ENCODE measurements at places on chromosomes 7 and 10.

DNA sequence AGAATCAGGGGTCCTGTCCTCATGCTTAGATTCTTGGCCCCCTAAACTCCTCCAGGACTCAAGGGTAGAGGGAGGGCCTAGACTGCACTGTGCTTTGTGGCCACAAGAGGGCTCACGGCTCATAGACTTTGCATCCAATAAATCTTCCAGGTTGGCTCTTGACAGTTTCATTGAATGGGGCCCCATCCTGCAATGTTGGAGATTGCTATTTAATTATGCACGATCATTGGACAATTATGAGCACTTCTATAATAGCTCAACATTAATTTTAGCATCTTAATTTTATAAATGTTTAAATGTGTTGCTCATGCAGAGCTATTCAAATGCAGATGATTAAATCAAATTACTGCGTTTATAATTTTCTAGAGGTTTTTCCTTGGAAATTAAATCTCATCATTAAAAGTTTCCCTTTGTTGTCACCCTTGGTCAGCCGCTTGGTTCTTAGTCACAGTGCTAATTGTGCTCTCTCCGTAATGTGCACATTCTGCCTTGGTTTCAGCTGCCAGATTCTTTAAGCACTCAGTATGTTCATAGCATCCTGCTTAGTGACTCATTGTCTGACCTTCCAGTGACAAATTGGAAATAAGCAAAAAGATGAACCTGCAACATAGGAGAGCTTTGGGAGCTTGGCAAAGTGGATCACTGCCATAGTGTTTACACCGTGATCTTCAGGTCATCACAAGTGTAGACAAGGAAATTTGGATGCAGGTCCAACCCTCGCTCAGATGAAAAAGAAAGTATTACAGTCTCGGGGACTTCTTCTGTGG lies 33.4 kb upstream of the PLPP4 start:
- no peak for DNase-seq

DNA sequence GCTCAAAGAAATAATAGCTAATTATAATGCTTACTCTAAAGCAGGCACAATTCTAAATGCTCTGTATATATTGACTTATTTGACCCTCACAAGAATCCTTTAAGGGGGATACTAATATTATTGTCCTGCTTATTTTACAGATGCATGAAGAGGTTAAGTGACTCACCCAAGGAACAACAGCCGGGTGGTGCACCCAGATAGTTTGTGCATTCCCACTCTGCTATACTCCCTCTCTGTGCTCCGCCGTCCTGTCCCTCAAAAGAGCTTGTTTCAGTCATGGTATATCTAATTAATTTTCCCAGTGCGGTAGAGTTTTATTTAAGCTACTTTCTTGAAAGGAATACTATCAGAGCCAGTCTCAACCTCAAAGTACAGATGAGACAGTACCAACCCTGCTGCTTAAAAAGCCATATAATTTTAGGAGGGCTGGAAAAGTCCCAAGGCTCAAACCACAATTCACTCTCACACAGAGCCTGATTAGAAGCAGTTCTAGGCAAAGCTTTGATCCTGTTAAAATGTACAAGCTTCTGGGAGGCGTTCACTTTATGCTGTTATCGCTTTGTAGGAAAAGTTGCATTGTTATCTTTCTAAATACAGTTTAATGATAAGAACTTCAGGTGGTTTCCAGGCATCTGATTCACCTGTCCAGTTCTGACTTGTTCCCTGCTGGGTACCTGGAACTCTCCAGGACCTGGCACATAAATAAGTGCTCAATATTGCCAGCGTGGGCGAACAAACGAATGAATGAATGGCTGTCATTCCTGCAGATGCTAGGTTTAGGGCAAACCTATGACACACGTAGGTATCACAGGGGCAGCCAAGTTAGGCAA lies 261.5 kb upstream of the KLF14 start:
- DNase-seq: no peak

DNA sequence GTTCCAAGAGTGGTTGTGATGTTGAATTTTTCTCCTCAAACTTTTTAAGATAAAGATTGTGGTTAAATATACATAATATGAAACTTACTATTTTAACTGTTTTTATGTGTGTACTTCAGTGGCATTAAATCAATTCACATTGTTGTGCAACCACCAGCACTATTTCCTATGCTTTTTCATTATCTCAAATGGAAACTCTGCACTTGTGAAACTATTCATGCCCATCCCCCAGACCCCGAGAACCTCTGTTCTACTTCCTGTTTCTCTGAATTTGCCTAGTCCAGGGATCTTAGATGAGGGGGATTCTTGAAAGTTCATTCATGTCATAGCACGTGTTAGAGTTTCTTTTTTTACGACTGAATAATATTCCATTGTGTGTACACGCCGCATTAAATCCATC lies 67.0 kb downstream of the WDR37 start:
- no peak for DNase-seq

DNA sequence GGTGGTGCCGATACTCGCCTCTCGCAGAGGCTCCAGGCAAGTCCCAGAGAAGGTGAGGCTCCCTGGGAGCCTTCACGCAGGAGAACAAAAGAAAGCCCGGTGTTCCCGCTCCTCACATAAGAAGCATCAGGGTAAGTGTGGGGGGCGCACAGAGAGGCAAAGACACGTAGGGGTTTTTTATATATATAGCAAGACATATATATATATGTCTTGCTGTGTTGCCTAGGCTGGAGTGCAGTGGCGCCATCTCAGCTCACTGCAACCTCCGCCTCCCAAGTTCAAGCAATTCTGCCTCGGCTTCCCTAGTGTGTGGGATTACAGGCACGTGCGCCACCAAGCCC lies 61.3 kb downstream of the PDIA4 start:
- no peak for DNase-seq

DNA sequence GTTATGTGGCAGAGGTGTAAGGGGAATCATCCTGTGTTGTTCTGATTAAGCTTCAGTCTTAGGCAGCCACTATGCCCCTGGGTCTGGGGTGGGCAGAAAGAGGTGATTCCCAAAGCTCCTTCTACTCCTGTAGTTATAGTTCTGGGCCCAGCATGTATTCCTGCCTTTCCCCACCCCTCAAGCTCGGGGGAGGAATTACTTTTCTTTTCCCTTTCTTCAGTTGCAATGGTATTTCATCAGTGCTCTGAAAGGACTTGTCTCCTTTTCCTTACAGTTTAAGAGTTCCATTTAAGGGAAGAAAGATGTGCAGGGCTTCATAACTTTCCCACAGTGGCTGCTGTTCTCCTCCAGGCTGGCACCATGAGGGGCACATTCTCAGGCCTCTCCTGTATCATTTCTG lies 94.2 kb downstream of the MTPAP start:
- DNase-seq: no peak

- no peak for DNase-seq
Measured at GRCh38 chr7:112092306-112092705, 113.9 kb downstream of the DOCK4 start.

DNA sequence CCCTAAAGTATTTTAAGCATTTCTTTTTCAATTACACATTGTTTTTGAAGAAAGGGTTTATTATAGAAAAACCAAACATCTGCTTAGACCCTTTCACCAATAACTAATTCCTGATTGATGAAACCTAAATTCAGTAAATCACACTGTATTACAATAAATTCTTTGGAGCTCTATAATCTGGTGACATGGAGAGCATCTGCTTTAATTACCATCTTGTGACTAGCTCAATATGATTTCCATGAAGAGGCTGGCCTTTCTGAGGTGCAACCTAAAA lies 9.7 kb downstream of the HYCC1 start:
- DNase-seq: no peak

DNA sequence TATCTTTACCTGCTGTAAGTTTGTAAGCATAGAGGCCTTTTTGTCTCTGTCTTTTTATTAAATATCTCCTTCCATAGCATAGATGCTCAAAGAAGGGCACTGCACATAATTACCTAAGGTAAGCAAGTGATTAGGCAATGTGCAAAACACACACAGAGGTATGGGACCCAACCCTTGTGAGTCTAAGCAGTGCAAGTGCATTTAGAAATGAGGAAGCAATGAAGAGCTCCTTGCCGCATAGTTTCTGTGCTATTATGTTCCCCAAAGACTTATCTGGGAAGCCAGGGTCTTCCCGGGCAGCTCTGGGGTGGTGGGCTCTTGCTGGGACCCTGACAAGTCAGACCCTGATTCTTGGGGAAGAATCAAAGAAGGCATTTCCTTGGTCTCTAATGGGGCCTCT lies 13.5 kb upstream of the MGAM2 start:
- no peak for DNase-seq

DNA sequence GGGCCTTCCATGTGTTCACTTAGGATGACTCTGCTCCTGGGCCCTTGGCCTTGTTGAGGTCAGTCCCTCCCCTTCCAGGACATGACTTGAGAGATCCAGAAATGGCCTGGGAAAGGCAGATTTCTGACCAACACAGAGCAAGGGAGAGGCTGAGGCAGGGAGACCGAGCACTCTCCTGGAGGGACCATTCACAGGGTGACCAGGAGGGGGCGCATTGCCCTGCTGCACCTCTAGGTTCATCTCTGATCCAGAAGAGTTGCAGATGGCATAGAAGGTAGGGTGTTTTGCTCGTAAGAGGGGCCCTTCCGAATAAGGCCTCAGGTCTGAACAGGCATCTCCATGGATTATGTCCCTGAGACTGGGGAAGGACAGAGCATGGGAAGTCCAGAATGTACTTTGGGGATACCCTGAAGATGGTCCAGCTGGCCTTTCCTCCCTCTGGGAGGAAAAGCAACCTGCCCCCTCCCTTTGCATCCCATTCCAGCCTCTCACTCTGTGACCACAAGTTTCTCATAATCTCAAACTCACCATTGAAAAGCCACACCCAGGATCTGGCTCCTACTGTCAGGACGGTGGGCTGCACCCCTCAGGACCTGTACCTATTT lies 6.6 kb downstream of the DMBT1 start:
- no peak for DNase-seq

DNA sequence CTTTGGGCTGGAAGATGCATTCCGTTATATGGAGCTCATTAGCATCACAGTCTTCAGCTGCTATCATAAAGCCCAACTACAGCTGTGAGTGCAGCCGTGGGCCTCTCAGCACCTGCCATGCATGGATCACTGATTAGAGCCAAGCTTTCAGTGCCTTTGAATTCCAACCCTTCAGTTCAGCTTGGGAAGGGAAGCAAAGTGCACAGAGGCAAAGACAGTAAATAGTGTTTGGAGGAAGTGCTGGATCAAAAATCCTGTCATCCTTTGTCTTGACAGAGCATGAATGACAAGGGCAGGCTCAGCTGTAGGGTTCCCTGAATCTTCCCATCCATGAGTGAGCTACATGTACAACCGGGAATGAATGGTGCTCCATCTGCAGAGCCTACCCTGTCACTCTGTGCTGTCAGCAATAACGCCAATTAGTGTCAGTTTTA lies 153.7 kb downstream of the DNAJB9 start:
- DNase-seq: no peak

DNA sequence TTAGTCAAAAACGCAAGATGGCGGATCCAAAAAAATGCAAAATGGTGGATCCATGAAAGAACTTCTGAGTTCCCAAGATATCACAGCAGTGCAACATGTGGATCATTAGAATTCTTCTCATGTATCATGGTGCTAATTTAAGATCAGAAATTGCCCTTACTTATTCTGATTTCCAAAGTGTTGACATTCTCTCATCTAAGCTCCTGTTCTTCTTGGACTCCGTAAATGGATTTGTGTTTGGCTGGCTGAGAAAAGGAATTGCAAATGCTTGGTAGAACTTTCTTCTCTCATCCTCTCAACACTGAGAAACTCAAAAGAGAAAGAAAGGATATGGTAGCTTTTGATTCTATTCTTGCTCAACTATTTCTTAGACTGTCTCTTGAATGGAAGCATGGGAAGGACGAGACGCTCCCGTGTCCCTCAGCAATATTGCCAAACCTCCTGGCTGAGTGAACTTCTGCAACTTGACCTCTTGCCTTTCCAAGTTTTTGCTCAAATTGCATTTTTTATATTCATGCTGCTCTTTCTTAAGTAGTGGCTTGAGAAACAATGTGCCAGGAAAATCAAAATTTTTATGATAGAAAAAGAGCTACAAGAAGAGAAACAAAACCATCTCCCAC lies 44.7 kb downstream of the FRMD4A start:
- no peak for DNase-seq
